CD8-positive, alpha-beta memory T cell (primary cell): ENCODE measurements at places on chromosomes 1 and 21. TPM values are rescaled to one million over a fixed set of nuclear protein-coding genes. Genes with fewer than 3 reads are reported as not detected.

KRTAP22-2 gene
- not detected for total RNA-seq

DNA sequence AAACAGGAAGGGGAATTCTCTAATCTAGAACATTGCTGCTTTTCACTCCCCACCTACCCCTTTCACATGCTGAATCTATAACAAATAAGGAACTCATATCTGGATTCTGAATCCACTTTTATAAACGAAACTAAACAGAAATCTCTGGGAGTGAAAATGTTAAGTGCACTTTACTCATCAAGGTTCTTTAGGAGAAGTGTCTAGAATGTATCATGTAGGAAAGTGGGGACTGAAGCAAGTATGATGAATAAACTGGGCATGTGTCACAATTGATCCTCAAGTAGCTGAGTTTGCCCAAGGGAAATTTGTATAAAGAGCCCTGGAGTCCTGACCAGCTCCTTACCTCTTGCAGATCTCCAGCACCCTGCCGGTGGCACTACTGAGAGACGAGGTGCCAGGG lies 19.8 kb downstream of the AVPR1B start:
- no peak for DNase-seq

GRCh38 chr1:2446394-2446793 lies 29.7 kb upstream of the PLCH2 start:
- DNase-seq: no peak

RAB7B gene
- total RNA-seq: 0.29 TPM
